Pancreas (tissue), 10 donors: ENCODE measurements at places on chromosomes 1 and 21. TPM values are rescaled to one million over a fixed set of nuclear protein-coding genes. Genes with fewer than 3 reads are reported as not detected.

- DNase-seq, result peak; percentile 47
Observed at GRCh38 chr1:10507111-10507879, 32.5 kb downstream of the PEX14 start.

DNA sequence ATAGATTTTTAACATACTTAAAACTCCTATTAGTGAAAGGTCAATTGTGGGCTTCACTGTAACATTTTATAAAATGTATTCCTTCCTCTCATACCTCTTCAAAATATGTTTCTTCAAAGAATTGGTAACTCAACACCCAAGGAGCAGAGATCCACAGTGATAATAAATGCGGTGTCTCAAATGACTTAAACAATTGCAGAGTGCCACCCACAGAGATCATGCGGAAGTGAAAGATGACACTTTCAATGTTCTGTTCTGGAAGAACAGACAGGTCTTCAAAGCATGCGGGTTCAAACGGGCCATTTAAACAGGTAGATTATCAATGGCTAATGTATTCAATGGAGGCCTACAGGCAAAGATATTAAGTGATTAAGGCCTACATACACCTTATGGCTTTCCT, 157.0 kb upstream of the GREM2 start:
- no peak for DNase-seq

- DNase-seq, result no peak
Observed at GRCh38 chr1:59523745-59524450, 227.0 kb downstream of the FGGY start.

DNAJC6 gene
- total RNA-seq, result 1.9 TPM

- DNase-seq, result peak; percentile 26
Observed at GRCh38 chr1:173202424-173203145, 4.5 kb downstream of the TNFSF4 start.

DNA sequence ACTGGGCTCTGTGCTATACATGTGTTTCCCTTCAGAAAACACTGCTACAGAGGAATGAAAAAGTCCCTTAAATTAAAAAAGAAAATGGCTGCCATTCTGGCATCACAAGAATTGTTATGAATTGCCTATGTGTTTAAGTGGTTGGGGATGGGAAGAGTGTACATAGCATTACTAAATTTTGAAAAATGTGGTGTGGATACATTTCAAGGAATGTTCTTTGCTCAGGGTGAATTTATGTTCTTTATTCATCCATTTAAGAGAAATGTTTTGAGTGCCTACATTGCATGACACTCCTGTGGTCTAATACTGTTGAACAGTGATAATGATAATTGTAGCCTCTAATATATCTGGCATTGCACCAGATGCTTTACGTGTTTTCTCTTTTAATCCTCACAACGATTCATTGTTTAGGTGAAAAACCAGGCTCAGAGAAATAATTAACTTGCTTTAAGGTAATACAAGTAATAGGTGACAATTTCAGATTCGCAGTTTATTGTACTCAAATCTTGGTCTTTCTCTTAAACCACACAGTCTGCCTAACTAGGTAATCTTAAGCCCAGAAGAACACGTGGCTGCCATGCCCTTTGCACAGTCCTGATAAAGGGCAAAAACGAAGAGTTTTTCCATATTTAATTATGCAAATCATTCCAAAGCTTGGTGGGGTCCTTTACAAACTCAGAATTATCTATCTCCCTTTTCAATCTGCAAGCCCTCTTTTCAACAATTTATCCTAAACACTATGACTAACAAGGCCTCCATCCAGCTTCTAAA, 31.5 kb downstream of the DPT start:
- DNase-seq, result no peak

- DNase-seq, result no peak
Observed at GRCh38 chr1:179206812-179207211, 22.7 kb downstream of the ABL2 start.

SEMA4A gene
- total RNA-seq, result 7.0 TPM

DNA sequence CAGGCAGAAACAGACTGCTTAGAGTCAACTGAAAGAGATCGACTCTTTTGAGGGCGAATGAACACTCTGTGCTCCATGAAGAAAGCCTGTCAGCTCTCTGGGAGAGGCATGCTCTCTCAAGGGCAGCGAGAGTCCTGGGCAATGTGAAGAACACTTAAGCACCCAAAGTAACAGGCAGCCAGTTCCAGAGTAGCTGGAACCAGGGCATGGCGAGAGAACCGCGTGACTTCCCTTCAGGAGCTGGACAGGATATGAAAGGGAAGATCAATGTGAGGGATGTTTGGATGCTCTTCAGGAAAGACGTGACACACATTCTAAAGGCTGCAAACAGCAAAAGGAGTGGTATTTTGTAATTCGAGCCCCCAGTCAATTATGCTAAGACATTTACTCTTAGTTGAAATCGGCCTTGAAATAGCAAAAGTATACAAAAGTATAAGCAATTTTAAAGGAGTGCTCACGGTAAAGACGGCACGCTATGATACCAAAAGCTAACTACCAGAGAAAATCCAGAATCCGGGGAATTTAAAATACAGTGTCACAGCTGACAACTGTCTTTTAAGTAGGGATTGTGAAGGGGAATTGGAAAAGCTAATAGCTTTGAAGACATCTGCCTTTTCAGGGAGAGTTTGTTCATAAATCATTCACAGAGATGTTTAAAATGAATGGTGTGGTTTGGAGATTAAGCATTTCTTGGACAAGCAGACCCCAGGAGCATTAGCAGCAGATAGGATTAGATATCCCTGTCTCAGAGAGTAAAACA, 20.8 kb downstream of the ADAMTS5 start:
- no peak for DNase-seq

DNA sequence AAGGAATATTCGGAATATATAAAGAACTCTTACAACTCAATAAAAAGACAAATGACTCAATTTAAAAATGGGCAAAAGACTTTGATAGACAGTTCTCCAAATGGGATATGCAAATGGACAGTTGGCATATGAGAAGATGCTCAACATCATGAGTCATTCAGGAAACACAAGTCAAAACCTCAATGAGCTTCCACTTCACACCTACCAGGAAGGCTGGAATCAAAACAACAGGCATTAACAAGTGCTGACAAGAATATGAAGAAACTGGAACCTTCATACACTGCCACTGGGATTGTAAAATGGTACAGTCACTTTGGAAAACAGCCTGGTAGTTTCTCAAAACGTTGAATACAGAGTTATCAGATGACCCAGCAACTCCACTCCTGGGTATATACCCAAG, 17.2 kb downstream of the PGBD5 start:
- no peak for DNase-seq

GRCh38 chr1:222240536-222241181, 307.2 kb downstream of the HHIPL2 start:
- DNase-seq, result no peak

DNA sequence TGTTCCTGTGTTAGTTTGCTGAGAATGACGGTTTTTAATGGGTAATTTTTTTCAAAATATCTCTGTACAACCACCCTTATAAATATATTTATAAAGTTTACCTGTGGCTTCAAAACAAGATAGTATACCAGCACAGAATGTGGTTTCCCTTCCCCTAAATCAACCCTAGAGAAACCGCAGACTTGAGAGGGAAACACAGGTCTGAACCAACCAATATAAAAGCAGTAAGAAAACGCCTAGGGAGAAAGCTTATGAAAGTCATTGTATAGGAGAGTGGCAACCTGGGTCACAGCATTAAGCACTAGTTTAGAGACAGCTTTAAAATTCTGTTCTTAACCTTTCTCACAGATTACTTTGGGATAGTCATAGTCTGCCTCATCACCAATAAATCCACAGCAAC, 180.6 kb upstream of the LHX8 start:
- no peak for DNase-seq

OR2L2 gene
- total RNA-seq, result not detected

DNA sequence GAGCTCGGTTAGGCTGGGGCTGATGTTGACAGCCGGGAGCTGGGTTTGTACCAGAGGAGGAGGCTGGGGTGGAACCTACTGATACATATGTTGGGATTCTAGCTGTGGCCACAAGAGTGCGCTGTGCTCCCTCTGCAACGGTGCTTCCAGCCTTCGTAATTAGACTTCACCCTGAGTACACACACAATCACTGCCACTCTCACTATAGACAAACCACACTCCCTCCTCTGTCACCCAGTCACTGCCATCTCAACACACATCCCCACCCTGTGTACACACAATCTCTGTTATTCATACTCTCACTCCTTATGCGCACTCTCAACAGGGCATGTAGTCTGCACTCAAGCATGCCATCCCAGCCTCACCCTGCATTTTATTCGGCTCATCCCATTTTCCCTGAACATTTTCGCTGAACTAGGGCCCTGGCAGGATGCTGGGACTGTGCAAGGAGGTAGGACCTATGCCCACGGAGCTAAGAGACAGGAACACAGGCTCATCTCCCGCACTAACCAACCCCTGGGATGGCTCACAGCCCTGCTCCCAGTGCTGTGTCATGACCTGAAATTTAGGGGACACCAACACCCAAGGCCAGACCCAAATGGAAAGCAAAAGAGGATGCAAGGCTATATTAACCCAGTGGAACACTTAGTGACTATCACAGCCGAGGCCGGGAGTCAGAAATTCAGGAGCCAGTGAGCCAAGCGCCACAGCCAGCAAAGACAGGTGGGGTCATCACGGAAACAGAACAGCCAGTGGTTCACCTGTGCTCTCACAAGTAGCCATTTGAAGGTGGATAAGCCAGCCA, 5.7 kb downstream of the GJB3 start:
- peak; percentile 81 for DNase-seq

GRCh38 chr1:145702826-145703225, 4.3 kb downstream of the PDZK1 start:
- DNase-seq, result no peak

- DNase-seq, result peak; percentile 22
Observed at GRCh38 chr1:147897029-147897752, 5.4 kb upstream of the GJA8 start.

GRCh38 chr21:36677443-36677842, 21.5 kb upstream of the SIM2 start:
- DNase-seq, result no peak

GRCh38 chr1:210332233-210332632, 3.5 kb downstream of the HHAT start:
- no peak for DNase-seq

DNA sequence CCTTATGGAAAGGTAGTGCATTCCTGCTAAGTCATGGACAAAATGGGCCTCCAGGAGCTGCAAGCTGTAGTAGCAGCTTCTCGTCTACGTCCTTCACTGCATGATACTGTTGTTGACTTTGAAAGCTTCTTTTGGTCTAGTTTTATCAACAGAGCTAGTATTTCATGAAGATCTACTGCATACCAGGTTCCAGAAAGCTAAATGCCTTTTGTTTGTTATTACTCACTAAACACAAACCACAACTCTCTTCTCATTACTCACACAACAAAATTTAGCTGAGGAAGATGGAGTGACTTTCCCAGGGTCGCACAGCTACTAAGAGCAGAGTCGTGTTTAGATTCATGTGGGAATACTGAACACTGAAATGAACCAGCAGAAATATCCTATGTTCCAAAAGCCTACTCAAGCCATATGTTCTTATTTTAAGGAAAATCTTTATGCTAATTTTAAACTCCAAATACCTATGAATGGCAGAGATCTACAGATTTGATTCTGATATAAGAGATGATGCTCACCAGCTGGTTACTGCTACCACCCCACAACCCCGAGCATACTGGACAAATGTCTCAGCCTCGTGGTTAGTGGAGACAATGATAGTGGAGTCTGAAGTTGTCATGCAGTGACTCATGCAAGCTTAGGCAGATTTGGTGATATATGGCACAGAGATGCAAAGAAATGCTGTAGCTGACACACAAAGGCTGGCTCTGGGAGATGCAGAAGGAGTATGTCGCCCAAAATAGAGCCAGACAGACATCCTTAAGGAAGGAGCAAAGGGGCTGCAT, 20.6 kb downstream of the PGBD2 start:
- DNase-seq, result no peak

- no peak for DNase-seq
Observed at GRCh38 chr1:158391099-158391498, 8.2 kb downstream of the OR10T2 start.

DNA sequence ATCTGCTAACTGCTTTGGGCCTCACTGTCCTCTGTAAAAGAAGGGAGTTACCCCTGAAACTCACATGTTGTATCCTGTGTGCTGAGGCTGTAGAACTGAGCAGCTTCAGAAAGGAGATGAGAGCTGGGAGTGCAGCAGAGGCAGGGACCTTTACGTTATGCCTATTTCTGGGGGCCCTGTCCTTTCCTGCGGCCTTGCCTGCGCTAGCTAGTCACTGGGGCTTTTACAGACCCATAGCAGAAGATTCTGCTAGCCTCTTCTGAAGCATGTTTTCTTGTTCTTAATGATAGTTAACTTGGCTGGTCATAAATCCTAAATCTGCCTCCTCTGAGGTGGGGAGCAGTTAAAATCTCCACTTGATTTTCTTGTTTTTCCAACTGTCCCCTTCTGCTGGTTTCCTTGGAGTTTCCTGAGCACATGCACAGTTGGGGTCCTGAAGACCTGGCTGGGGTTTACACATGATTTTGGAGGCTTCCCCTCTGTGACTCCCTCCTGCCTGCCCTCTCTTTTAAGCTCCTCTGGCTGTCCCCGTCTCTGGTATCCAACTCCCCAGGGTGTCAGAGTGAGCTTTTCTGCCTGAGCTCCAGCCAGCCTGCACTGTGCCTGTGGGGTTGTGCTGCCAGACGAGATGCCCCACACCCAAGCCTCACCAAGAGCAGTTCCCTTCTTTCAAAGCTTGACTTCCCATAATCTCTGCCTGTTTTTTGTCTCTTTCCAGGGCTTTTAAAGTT, 76.6 kb downstream of the NOS1AP start:
- no peak for DNase-seq

ADORA3 gene
- 7.3 TPM for total RNA-seq

FCMR gene
- total RNA-seq, result 0.58 TPM

- DNase-seq, result no peak
Observed at GRCh38 chr1:245298781-245299180, 144.0 kb downstream of the KIF26B start.

DNA sequence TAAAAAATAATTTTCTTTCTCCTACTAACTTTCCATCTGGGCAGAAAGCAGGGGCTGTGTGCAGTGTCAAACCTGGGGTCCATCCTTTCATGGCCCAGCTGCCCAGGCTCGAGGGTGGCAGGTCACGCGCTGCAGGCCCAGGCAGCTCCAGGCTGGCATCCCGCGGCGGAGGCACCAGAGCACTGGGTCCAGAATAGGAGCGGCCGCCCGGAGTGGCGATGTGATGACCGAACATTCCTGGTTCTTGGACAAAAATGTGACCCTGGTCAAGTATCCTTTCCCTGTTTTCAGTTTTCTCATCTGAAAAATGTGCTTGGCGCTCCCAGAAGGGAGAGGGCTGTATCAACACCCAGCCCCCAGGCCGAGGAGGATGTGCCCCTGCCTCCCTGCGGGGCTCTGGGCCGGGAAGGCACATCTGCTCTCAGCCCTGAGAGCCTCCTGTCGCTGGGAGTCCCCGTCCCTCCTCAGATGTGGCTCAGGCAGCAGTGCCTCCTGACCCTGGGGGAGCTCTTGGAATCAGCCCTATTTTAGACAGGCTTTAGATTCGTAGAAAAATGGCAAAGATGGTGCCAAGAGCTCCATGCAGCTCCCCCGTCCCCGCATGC, 29.3 kb downstream of the SLX9 start:
- no peak for DNase-seq

- DNase-seq, result no peak
Observed at GRCh38 chr1:31734582-31735107, 29.5 kb downstream of the ADGRB2 start.

CFHR5 gene
- total RNA-seq, result not detected
